Activated CD4-positive, alpha-beta memory T cell treated with anti-CD3 and anti-CD28 coated beads, Interleukin-2, amount 10 ng/mL, durations not matched to agents 7 days and 5 days (primary cell): ENCODE measurements at places on chromosomes 7 and 10. TPM values are rescaled to one million over a fixed set of nuclear protein-coding genes. Genes with fewer than 3 reads are reported as not detected.

The EGFR gene
- total RNA-seq = not detected

The PDE1C gene
- total RNA-seq = not detected

The MYH16 gene
- total RNA-seq = not detected

The IQUB gene
- total RNA-seq = not detected

The NPY4R2 gene
- total RNA-seq = not detected

The ARHGAP12 gene
- 12.0 TPM for total RNA-seq

The GATA3 gene
- 112 TPM for total RNA-seq

The PTN gene
- total RNA-seq = not detected

- no peak overlapping the region for H3K27ac ChIP-seq
- DNase-seq = no peak
- H3K4me3 ChIP-seq = no peak overlapping the region
- H3K4me1 ChIP-seq = no peaks in the 10 kb centered on the region
Observed at GRCh38 chr10:59078978-59079377, 97.5 kb upstream of the PHYHIPL start.

GRCh38 chr10:42997151-42997848 is 79.6 kb upstream of the RET start:
- H3K4me1 ChIP-seq = no peaks in the 10 kb centered on the region
- no peak overlapping the region for H3K4me3 ChIP-seq
- no peaks in the 10 kb centered on the region for H3K36me3 ChIP-seq
- peaks cover 2% of the 10 kb centered on the region for H3K27me3 ChIP-seq

GRCh38 chr10:35540296-35541164 is 64.6 kb upstream of the GJD4 start:
- H3K4me3 ChIP-seq = peak overlapping the region; percentile 33
- no peaks in the 10 kb centered on the region for H3K27me3 ChIP-seq
- peaks cover 61% of the 10 kb centered on the region for H3K36me3 ChIP-seq

DNA sequence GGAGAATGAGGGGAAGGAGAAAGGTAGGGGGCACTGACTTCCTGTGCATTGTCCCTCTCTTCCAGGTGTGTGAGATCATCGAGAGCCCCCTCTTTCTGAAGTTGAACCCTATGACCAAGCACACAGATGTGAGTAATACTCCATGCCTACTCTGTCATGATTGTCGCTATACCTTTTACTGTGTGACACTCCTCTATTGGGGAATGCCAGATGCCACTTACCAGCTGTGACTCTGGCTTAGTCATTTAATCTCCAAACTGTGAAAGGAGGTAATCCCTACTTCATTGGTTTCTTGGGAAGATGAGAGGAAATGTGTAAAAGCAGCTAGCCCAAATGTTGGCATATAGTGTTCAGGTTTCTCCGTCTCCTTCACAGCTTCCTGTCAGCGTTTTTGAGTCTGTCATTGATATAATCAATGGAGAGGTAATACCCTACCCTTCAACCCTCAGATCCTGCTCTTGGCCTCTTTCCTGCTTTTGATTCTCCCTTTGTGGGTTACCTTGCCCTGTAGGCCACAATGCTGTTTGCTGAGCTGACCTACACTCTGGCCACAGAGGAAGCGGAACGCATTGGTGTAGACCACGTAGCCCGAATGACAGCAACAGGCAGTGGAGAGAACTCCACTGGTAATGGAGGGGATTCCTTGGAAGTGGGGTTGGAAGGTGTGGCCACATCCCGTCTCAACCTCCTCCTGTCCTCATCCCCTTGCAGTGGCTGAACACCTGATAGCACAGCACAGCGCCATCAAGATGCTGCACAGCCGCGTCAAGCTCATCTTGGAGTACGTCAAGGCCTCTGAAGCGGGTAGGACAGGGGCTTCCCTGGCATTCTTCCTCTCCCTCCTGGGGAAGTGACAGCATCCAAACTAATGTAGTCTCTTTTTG is 2.0 kb downstream of the COPS6 start:
- no peaks in the 10 kb centered on the region for H3K27me3 ChIP-seq
- H3K4me1 ChIP-seq = peaks cover 46% of the 10 kb centered on the region
- H3K36me3 ChIP-seq = peaks cover 64% of the 10 kb centered on the region
- peak overlapping the region; percentile 45 for H3K4me3 ChIP-seq
- H3K27ac ChIP-seq = peak overlapping the region; percentile 55

DNA sequence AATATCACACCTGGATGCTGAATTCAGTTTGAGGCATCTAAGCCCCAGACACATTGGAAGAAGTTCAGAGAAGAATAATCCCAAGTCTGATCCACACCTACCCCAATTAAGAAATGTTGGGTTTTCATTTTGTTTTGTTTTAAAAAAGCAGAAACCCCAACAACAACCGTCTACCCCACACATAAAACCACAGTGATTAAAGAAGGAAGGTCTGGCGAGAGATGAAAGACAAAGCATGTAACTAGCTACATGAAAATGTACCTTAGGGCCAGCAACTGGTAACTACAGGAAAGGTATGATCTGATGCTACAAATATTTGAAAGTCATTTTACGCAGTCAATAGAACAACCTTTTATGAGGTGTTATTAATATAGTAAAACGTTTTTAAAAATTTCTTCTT is 1112.3 kb downstream of the GATA3 start:
- H3K36me3 ChIP-seq = no peaks in the 10 kb centered on the region
- H3K4me1 ChIP-seq = peaks cover 7% of the 10 kb centered on the region
- peaks cover 4% of the 10 kb centered on the region for H3K27me3 ChIP-seq

GRCh38 chr10:123135415-123136141 is at the start of gene HMX3:
HMX3 (plus strand) TSS chr10:123135970; CDS start chr10:123136051, 81 bp downstream.
- peak within 1 kb of the TSS; percentile 54 for H3K4me3 ChIP-seq
- peaks cover 79% of the 10 kb centered on the region for H3K27me3 ChIP-seq
- DNase-seq = no peak
- H3K36me3 ChIP-seq = peaks cover 6% of the 10 kb centered on the region
- H3K4me1 ChIP-seq = peaks cover 40% of the 10 kb centered on the region

- no peak overlapping the region for H3K27ac ChIP-seq
- H3K4me1 ChIP-seq = no peaks in the 10 kb centered on the region
- no peak overlapping the region for H3K4me3 ChIP-seq
- no peaks in the 10 kb centered on the region for H3K36me3 ChIP-seq
- no peak for DNase-seq
- H3K27me3 ChIP-seq = no peaks in the 10 kb centered on the region
Observed at GRCh38 chr7:72394016-72394415, 18.1 kb downstream of the CALN1 start.

DNA sequence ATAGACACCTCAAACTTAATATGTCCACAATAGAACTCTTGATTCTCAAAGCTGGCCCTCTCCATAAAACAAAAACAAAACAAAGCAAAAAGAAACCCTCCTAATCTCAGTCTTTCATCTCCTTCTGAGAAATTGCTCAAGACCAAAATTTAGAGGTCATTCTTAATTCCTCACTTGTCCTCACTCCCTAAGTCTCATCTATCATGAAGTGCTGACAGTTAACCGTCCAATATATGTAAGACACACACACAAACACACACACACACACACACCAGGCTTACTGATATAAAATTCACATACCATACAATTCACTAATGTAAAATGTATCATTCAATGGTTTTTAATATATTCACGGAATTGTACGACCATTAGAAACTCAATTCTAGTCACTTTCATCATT is 17.0 kb upstream of the SVIL start:
- peaks cover 27% of the 10 kb centered on the region for H3K36me3 ChIP-seq
- peaks cover 27% of the 10 kb centered on the region for H3K27me3 ChIP-seq
- no peak overlapping the region for H3K27ac ChIP-seq
- H3K4me1 ChIP-seq = peaks cover 27% of the 10 kb centered on the region

GRCh38 chr10:62038609-62039190 is 137.2 kb downstream of the ARID5B start:
- H3K4me3 ChIP-seq = peak overlapping the region; percentile 54
- H3K36me3 ChIP-seq = peaks cover 44% of the 10 kb centered on the region
- no peaks in the 10 kb centered on the region for H3K27me3 ChIP-seq
- DNase-seq = peak; percentile 83

DNA sequence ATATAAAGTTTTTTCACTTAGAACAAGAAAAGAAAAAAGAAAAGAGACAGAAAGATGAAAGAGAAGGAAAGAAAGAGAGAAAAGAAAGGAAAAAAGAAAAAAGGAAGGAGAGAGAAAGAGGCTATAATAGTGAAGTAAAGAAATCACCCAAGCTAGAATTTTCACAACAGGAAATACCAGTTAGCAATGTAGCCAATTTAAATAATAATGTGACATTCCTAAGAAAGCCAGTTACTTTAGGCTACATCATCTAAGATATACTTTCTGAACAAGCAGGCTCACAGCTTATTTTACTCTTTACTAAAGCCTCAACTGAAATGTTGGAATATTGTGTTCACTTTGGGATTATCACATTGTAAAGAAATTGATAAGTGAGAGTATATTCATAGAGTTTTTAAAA is 53.6 kb downstream of the GPR37 start:
- no peak for DNase-seq
- no peaks in the 10 kb centered on the region for H3K27me3 ChIP-seq
- H3K36me3 ChIP-seq = no peaks in the 10 kb centered on the region

DNA sequence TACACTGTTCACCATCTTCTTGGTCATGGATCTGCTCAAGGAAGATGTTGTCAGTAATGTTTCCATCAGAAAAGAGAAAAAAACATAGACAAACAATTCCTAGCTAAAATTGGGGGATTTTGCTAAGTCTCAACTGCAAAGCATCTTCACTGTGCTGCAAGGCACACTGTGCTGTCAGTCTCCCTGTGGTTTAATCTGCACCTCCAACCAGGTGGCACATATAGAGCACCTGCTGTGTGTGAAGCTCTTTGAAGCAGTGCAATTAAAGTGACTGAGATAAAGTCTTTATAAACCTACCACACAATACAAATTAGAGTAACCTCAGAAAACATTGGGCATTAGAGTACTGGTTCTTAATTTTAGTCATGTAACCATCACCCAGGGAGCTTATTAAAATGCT is 6.3 kb downstream of the NRAP start:
- H3K27ac ChIP-seq = no peak overlapping the region
- H3K36me3 ChIP-seq = no peaks in the 10 kb centered on the region

DNA sequence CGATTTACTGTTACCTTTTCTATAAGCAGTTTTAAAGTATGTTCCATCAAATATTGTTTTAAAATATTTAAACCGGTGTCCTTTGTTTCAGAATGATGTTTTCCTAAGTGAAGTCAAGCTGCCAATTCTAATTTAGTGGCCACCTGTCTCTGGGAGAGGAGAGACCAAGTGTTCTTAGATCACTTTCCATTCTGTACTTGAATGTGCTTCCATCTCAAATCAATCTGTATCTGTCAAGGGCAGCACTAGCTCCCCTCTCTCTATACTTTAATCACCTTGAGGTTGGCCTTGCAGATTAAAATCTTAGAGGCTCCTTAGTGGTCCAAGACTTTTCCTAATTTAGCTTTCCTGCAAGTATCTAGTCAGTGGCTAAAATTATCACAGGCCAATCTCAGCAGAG is 49.6 kb downstream of the LGI1 start:
- H3K36me3 ChIP-seq = no peaks in the 10 kb centered on the region
- no peaks in the 10 kb centered on the region for H3K4me1 ChIP-seq
- peaks cover 22% of the 10 kb centered on the region for H3K27me3 ChIP-seq

GRCh38 chr10:48907730-48908129 is 31.9 kb downstream of the LRRC18 start:
- no peaks in the 10 kb centered on the region for H3K4me1 ChIP-seq
- no peak overlapping the region for H3K27ac ChIP-seq
- H3K4me3 ChIP-seq = no peak overlapping the region
- no peaks in the 10 kb centered on the region for H3K36me3 ChIP-seq

DNA sequence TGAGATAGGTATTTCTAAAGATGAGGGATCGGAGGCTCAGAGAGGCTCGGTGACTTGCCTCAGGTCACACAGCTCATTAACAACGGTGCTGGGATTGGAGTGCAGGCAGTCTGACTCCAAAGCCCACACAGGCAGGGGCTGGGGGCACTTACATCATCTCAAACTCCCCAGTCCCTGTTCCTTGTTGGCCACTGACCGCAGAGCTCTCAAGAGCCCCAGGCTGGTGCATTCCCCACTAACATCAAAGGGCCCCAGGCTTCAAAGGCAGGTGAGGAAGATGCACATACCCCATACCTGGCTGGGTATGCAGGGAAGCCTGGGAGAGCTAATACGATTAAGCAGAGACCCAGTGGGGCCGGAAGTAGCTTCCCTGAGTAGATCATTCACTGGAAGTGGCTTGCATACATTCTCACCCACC is 13.7 kb upstream of the NODAL start:
- no peak for DNase-seq
- H3K36me3 ChIP-seq = no peaks in the 10 kb centered on the region
- H3K27me3 ChIP-seq = peaks cover 46% of the 10 kb centered on the region

DNA sequence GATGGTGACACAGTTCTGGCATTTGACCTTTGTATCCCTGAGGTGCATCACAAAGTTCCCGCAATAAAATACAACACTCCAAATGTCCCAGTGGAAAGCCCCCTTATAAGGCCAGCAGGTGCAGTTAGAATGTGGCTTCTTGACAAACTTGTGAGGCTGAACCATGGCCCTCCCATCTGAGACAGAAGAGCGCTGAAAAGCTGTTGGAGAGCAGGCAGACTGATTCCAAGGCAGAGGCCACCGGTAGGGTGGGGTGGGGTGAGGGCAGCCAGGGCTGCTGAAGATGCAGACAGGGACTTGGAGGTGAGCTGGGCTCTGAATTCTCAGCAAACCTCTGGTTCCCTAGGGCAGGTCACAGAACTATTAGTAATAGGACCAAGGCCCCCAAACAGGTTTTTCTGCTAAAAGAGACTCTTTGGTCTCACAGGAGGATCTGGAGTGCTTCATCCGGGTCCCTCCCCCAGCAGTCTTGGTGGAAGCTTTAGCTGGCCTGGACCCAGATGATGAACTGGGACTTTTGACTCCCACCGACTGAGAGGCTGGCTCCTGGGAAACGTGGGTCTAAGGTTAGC is 15.6 kb upstream of the CHST3 start:
- no peaks in the 10 kb centered on the region for H3K4me1 ChIP-seq
- DNase-seq = no peak
- peaks cover 10% of the 10 kb centered on the region for H3K27me3 ChIP-seq
- no peak overlapping the region for H3K27ac ChIP-seq
- peaks cover 11% of the 10 kb centered on the region for H3K36me3 ChIP-seq

GRCh38 chr7:55296070-55296469 is 69.1 kb upstream of the LANCL2 start:
- no peak overlapping the region for H3K4me3 ChIP-seq
- H3K4me1 ChIP-seq = no peaks in the 10 kb centered on the region
- H3K36me3 ChIP-seq = no peaks in the 10 kb centered on the region
- H3K27me3 ChIP-seq = peaks cover 58% of the 10 kb centered on the region

- H3K4me1 ChIP-seq = no peaks in the 10 kb centered on the region
- H3K27me3 ChIP-seq = no peaks in the 10 kb centered on the region
- no peaks in the 10 kb centered on the region for H3K36me3 ChIP-seq
- H3K27ac ChIP-seq = no peak overlapping the region
Observed at GRCh38 chr7:7869036-7869435, 99.6 kb upstream of the GLCCI1 start.

GRCh38 chr7:84412161-84412969 is 217.8 kb upstream of the SEMA3A start:
- H3K4me3 ChIP-seq = no peak overlapping the region
- no peak for DNase-seq
- no peak overlapping the region for H3K27ac ChIP-seq
- no peaks in the 10 kb centered on the region for H3K27me3 ChIP-seq
- no peaks in the 10 kb centered on the region for H3K36me3 ChIP-seq
- no peaks in the 10 kb centered on the region for H3K4me1 ChIP-seq
